ENCODE measurements at places on chromosomes 3 and 15. TPM values are rescaled to one million over a fixed set of nuclear protein-coding genes. Genes with fewer than 3 reads are reported as not detected.

GRCh38 chr3:73046195-73046594 is 15.3 kb upstream of the EBLN2 start:
- no peak for DNase-seq

GRCh38 chr15:59360305-59360704 is 12.4 kb downstream of the MYO1E start:
- DNase-seq: no peak

DNA sequence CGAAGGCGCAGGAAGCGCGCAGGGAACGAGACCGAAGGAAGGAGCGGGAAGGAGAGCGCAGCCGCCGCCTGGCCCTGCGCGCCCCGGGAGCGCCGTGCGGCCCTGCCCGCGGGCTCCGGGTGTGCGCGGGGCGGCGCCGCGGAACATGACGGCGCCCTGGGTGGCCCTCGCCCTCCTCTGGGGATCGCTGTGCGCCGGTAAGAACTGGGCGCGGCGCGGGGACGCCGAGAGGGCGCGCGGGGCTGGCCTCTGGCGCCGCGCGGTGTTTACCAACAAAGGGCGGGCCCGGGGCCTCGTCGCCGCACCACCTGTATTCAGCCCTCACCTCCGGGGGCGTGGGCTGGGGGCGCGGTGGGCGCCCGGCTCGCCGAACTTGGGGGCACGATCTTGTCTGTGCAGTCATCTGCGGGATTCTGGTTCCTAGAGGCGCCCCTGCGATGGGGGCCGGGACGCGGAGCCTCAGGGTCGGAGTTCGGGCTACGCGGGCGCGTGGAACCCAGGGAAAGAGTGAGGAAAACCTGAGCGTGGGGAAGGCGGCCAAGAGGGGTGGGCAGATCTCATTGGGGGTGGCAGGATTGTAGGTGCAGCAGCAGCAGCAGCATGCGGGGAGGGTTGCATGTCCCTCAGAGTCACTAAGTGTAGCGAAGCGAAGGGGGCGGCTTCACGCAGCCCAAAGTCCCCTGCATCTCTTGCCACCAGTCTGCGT is 641 bp downstream of the ACVR2B start:
- DNase-seq: peak; percentile 76

The MUSTN1 gene
- total RNA-seq: 6.7 TPM

The TGM4 gene
- not detected for total RNA-seq

DNA sequence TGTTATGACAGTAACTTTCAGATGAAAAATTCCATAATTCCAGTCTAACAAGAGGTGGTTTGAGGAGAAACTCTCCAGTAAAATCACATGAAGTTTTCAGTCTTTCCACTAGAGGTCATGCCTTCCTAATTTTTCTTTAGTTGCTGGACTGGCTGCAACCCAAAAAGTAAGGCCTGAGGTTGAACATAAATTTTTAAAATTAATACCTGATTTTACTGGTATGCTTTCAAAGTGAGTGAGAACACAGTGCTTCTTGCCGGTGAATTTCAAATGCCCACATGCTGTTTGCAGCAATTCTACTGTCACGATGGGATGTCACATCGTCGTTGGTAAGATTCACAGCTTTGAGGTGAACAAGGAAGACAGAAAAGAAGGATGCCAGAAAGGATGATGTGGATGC is 89.0 kb upstream of the FGF12 start:
- no peak for DNase-seq

- DNase-seq: peak; percentile 22
Observed at GRCh38 chr3:50442945-50443579, 60.4 kb downstream of the CACNA2D2 start.

GRCh38 chr15:68173119-68173518 is 32.0 kb downstream of the CALML4 start:
- DNase-seq: no peak

GRCh38 chr15:54839379-54839778 is 357.4 kb downstream of the RSL24D1 start:
- no peak for DNase-seq

DNA sequence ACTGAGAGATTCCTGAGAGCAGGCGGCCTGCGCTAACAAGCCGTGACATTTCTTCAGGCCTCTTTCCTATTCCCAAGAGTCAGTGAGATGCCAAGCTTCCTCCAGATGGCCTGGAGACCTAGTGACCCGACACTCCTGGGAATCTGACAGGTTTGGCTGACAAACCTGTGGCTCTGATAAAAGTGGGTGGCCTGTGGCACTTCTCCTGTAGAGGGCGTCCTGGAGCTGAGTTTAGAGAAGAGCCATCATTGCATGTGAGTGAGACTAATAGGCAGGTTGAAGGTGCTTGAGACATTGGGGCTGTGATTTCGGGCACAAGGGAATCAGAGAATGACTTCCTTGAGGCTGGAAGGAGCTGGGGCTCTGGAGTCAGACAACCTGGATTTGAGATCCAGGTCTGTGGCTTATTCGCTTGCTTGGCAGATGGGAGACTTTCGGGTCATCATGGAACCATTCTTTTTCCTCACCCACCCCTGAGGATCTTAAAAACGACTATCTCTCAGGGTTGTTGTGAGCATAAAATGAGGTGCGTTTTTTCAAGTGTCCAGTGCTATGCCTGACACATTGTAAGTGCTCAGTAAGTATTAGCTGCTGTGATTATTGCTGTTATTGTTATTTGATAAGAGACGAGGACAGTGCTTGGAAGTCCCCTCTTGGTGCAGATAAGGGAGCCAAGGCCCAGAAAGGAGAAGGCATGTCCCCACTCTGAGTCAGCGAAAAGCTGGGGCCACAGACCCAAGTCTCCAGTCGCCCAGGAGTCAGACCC is 77.2 kb downstream of the SCN10A start:
- peak; percentile 28 for DNase-seq

DNA sequence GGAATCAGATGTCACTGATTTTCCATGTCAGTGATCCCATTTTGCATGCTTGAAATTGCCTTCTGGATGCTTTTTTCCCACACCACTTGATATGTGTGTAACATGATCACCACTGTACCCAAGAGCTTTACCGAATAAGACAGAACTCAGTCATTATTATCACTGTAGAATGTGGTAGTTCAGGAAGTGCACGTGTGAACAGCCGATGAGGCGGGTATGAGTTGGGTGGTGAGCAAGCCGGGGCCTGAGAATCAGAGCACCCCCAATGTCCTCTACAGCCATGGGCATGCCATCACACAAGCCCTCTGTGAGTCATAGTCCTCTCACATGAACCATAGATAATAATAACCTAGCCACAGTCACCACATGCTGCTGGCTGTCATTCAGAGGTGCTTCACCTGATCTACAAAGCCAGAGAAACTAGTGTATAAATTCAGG is 470.8 kb downstream of the SOX2 start:
- no peak for DNase-seq

DNA sequence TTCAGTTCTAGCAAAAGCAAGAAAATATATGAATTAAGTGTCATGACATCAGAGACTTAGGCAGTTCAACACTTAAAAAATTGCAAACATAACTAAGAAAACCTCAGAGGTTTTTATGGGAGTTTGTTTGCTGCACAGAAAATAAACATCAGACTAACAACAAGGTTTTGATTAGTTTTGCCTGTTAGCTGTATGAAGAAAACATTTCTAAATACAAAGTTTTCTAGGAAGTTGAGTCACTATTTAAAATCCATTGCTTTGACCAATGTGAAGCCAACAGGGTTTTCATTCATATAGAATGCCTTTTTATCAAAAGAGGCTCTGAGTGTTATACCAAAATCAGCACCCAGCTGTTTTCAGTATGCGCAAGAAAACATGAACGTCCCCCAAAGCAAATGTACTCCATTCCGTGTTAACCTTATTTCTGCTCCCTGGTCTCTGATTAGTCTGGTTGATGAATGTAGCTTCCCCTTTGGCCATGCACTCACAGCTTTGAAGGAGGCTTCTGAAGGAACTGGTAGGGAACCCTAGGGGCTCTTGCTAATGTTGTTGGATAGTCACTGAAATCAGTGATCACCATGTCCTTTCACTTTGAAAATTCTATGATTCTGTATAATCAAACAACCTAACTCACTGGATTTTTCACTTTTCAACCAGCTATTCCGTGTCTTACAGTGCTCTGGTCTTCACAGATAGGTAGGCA is 89.6 kb upstream of the TSEN2 start:
- DNase-seq: no peak

GRCh38 chr3:142224482-142225072 is 808 bp downstream of the GK5 start:
- DNase-seq: no peak

GRCh38 chr15:57640930-57641682 is 49.4 kb downstream of the MYZAP start:
- no peak for DNase-seq

DNA sequence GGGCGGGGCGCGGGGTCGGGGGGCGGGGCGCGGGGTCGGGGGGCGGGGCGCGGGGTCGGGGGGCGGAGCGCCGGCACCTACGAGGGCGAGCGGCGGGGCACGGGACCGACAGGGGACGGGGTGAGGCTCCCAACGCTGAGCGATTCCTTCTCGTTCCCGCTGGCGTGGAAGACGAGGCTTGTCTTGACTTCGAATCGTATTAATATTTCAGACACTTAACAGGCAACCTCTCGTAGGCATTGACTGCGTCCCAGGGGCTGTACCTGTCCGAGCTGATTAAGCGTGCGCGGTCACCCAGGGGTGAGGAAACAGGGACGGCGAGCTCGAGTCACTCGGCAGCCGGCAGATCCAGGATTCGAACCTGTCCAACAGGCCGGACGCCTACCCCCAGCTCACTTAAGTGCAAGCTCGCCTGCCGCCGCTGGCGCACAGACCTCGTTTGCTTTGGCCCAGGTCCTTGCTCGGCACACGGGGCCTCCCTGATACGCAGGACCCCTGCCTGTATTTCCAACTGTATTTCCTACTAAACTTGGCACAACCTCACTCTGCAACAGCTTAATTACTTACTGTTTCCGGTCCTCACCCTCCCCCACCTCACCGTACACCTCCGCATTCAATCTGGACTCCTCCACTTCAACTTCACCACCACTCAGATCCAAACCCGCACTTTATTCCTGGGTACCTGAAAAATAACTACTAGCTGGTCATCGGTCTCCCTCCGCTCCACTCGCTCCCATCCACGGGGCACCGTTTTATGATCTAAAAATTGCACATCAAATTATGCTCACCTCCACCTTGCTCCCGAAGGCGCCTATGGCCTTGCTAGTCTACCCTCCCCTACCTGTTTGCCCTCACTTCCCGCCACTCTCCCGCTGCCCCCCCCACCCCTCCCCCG is 722 bp upstream of the ZXDC start:
- no peak for DNase-seq

The RARB gene
- 4.5 TPM for total RNA-seq

The TEX55 gene
- total RNA-seq: not detected

DNA sequence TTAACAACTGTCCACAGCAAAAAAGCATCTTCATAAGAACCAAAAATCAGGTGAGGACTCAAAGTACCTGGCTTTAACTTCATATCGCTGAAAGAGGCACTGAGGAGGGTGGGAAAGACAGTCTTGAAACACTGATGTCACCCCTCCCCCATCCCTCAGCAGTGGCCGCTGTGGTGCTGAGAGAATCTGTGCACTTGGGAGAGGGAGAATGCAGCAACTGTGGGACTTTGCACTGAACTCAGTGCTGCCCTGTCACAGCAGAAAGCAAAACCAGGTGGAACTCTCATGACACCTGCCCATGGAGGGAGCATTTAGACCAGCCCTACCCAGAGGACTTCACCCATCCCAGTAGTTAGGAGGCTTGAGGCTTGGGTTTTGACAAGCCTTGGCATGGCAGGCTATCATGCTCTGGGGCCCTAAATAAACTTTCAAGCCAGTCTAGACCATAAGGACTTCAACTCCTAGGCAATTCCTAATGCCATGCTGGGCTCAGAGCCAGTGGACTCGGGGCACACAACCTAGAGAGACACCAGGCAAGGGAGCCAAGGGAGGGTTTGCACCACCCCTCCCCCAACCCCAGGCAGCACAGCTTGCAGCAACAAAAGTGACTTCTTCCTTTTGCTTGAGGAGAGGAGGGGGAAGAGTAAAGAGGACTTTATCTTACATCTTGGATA is 6.1 kb upstream of the ZSCAN2 start:
- no peak for DNase-seq

GRCh38 chr15:43527016-43527801 is 9.8 kb downstream of the MAP1A start:
- DNase-seq: no peak

DNA sequence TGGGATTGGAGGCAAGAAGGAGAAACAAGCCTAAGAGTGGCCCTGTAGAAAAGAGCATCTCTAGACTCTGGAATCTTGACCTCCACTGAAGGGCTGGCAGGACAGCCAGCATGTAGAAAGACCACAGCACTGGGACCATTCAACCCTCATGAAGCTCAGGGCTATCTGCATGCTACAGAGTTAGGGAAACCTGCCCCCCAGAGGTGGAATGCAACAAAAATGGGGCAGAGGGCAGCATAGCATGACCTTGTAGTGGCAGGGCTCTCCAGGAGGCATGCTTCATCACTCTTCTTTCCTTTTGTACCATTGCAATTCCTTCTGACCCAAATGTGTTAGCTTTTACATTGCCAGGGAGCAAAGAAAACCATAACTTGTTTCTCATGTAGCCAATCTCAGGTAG is 445.4 kb downstream of the EPHB1 start:
- no peak for DNase-seq

- DNase-seq: no peak
Observed at GRCh38 chr15:46146002-46146401, 511.2 kb downstream of the SQOR start.

DNA sequence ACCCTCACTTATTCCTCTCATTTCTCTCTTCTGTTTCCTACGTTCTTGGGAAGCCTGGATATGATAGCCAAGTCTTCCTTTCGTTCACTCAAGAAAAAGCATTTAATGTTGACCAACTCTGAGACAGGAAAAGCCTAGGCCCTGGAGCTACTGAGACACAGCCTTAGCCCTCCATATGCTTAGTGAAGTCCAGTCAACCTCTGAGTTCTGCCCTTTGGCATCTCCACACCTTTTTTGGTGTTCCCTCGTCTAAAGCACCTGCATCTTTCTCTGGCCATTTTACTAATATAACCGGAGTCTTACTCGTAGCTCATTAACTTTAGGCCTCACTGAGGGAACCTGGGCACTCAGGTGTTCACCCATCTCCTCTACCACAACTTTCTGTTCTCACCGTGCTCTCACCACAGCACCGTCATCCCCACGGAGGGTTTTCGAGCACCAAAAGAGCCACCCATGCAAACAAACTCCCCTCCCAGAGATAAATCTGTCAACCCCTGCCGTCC is 632 bp downstream of the MTHFS start:
- no peak for DNase-seq

DNA sequence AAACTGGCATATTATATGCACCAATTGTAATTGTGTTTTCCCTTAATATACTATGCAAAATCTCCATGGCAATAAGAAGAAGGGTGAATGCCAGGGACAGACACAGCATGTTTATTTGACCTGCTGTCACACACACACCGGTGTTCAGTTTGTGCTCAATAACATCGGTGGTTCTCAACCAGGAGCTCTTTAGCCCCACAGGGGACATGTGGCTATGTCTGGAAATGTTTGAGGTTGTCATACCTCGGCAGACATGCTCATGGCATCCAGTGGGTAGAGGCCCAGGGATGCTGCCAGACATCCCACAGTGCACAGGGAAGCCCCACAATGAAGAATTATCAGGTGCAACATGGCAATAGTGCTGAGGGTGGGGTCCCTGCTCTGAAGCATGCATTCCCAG is 38.2 kb downstream of the GLB1 start:
- no peak for DNase-seq

The PARP14 gene
- total RNA-seq: 35.9 TPM
